ENCODE measurements at places on chromosomes 2 and 18.

DNA sequence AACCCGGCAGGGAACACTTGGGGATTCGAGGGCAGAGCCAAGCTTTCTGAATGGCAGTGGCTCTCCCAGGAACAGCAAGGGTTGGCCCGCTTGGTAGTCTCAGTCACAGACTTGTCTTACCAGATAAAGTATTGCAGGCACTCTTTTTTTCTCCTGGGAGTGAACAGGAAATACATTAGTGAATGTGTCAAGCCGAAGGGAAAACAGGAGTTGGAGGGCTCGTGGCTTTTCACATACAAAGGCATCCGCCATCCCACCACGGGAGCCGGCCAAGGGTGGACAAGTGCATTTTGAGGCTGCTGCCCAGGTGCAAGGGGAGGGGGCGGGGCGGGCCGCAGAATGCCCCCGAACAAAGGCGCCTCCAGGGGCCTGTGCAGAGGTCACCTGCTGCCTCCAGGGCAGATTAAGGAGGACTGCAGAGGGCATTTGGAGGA is 163.3 kb upstream of the SIX3 start:
- DNase-seq: no peak

- no peak for DNase-seq
Measured at GRCh38 chr2:147873859-147874483, 29.1 kb downstream of the ACVR2A start.

GRCh38 chr2:102632380-102633175 is 13.2 kb downstream of the SLC9A2 start:
- DNase-seq: no peak

- DNase-seq: no peak
Measured at GRCh38 chr2:128164311-128164710, 73.3 kb downstream of the UGGT1 start.

DNA sequence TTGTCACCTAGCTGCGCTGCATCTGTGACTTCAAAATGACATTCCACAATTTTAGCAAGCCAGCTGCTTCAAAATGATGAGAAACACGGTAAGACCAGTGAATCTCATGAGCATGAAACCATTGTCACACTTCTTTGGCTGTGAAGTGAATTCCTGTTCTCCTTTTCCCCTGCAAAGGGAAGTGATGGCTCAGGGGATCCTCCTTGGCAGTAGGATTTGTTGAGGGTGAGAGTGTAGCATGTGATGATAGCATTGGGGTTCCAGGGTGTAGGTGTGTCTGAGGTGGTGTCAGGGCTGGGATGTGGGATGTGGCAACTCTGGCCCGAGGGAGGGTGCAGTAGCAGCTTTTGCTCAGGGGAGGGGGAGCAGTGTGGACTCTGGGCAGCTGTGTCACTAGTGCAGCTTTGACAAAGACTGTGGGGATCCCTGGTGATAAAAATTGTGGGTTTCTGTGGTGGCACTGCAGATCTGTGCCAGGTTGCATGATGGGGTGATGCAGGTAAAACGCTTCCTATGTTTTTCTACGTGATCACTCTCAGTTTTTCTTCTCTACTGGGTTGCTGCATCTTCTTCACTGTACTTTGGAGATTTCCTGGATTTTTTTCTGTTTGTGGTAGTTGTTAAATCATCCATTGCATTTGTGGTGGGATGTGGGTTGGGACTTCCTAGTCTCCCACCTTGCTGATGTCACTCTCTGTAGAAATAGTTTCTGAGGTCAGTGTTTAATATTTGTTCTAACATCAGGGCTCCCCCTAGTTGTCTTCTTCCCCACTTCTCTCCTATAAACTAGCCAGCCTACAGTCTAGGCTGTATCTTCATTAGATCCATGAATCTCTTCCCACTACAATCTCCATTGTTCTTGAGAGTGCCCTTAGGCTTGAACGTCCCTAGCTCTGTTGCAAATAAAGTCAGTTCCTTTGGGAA is 107.0 kb downstream of the ACTR3 start:
- no peak for DNase-seq

All from GM20000 (cell line).